CD8-positive, alpha-beta memory T cell (primary cell): ENCODE measurements at places on chromosomes 5 and 9. TPM values are rescaled to one million over a fixed set of nuclear protein-coding genes. Genes with fewer than 3 reads are reported as not detected.
A peak's percentile ranks its signal among the peaks of the same experiment; 100 is the strongest.

GRCh38 chr9:136742591-136743391 lies at the start of gene LCN10:
LCN10 (minus strand) TSS chr9:136742940; CDS start chr9:136742903, 37 bp downstream.
- no peak for DNase-seq

TRAF1 gene
- 316 TPM for total RNA-seq

DNA sequence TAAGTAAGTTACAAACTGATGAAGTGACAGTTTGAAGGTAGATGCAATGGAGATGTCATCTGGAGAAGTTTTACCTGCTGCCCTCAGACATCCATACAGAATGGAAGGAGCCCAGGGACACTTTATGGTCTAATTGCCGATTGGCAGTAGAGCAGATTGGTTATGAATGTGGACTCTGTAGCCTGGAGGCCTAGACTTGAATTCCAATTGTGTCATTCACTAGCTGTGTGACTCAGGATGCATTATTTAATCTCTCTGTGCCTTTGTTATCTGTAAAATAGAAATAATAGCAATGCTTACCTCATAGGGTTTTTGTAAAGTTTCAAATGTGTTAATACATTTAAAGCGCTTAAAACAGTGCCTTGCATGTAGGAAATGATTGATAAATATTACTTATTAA lies 5.2 kb upstream of the TCERG1 start:
- DNase-seq, result no peak

GRCh38 chr9:38232895-38233294 lies 159.6 kb upstream of the ALDH1B1 start:
- DNase-seq, result no peak

NFX1 gene
- 42.7 TPM for total RNA-seq

GABRA1 gene
- not detected for total RNA-seq

DNA sequence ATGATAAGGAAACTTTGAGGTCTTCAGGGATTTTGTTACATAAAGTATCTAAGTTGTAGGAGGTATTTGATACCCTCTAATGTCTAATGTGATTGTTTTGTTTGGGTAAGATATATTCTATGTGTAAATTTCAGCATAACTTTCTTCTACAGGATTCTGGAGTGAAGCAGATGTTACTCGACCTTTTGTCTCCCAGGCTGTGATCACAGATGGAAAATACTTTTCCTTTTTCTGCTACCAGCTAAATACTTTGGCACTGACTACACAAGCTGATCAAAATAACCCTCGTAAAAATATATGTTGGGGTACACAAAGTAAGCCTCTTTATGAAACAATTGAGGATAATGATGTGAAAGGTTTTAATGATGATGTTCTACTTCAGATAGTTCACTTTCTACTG lies 6.0 kb downstream of the MRPS30 start:
- DNase-seq, result no peak

DNA sequence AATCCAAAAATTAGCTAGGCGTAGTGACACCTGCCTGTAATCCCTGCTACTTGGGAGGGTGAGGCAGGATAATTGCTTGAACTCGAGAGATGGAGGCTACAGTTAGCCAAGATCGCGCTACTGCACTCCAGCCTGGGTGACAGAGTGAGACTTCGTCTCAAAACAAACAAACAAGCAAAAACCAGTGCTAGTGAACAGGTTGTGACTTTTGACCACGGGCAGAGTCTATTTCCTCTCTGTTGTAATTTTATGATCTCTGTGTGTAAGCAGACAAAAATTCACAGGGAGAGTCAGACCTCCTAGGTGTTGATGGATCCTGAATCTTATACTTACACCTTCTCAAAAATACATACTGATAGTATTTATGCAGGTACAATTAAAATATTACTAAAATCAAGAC lies 65.8 kb downstream of the SPEF2 start:
- DNase-seq, result no peak

DNA sequence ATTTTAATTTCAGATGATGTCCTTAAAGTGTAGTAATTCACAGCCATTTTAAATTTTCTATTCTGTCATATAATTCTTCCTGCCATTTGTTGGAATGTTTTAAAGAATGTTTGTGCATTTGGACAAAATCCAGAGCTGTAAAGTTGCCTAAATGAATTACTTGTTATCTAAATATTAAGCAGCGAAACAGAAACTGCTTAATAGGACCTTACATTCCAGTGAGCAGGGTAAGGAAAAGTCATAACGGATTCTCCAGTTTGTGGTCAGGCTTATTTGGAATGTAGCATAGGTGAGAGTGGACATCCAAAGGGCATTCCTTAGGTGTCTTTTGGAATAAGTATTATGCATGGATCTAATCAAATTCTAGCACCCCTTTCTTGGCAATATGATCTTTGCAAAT lies 410.4 kb upstream of the PTPRD start:
- DNase-seq, result no peak

CNTNAP3 gene
- not detected for total RNA-seq

DNA sequence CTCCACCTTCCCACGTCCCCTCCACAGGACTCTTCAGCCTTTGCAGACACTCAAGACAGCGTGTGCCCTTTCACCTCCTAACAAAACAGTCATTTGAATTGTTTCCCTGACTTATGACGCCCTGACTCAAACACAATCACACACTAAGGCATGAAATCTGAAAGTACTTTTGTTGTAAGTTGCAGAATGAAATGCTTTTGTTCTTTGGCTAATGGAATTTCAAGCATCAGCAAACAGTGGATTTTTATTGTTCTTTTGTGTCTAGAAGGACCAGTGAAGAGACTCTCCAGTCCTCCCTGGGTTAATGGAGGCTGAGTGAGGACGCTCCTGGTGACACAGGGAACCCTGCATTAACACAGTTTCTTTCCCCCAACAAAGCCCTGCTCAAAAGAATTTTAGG lies 380.1 kb downstream of the CTNND2 start:
- DNase-seq, result no peak

DNA sequence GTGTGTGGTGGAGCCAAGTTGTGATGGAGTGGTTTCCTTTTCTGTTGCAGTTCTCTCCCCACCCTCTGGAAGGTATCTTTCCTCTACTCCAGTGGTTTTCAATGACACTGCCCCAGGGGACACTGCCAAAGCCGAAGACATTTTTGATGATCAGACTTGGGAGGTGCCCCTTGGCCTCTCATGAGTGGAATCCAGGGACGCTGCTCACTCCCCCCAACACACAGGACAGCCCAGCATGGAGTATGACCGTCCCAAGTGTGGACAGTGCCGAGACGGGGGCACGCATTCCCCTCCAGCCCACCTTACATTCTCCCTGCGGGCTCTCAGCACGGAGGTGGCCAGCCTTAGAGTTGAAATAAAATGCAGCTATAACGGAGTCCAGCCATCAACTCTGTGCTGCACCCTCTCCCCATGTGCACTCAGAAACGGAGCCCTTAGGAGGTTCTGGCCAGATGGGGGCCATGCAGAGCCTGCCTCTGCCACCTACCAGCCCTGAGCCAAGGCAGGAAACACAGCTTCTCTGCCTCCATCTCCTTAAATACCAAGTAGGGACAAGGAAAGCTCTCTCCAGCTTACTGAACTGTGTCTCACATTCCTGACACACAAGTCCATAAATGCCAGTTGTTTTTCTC lies 150.8 kb downstream of the ROR2 start:
- DNase-seq, result no peak

IRGM gene
- 1.1 TPM for total RNA-seq

- DNase-seq, result no peak
Measured at GRCh38 chr9:137691646-137692351, 73.0 kb downstream of the EHMT1 start.

MARCOL gene
- not detected for total RNA-seq

GRCh38 chr5:89520771-89521170 lies 637.8 kb upstream of the MEF2C start:
- DNase-seq, result no peak

GRCh38 chr9:98795970-98796363 lies 388 bp downstream of the ANKS6 start:
- peak; percentile 50 for DNase-seq

DNA sequence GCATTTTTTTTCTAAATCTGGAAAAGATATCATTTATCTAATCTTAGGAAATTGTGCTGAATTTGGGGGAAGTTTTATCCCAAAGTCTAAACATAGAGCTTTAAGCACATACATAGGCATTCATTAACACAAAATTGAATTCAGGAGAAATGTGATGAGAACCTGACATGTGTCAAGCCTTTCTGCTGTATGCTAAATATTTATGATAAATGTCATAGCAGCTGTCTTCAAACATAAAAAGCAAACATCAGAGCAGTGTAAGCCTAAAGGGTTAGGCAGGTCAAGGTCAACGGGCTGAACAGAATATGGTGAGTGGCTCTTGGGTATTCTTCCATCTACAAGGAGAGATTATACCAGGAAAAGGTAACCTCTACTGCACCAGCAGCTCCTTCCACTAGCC lies 737.2 kb upstream of the ZNF608 start:
- DNase-seq, result no peak

DNA sequence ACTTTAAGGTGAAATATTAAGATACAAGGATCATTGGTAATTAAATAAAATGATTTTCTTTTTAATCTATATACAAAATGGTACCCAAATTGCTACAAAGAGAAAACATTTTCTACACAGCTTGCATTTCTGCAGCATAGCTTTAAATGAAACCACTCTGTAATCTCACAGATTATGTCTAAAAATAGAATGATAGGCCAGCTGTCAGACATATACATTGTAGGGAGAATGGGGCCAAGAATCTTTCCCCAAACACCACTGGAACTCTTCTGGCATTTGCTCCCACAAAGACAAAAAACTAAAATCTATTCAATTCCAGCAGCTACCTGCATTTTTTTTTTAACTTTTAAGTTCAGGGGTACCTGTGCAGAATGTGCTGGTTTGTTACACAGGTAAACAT lies 124.1 kb upstream of the NR5A1 start:
- DNase-seq, result no peak

DNA sequence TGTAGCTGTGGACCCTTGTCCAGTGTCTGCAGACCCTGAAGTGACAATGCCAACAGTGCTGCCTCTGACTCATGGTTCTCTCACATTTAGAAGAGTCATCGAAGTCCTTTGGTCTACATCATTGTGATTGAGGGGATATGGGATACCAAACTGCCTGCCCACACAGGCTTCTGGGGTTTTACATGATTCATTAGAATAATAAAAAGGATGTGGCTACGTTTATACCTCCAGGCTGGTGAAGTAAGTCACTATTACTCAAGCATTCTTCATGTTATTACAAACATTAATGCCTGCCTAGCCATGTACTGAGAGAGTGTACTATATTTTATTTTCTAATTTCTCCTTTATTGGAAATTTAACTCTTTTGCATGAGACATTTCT lies 365.7 kb downstream of the SPATA31D1 start:
- DNase-seq, result no peak

DNA sequence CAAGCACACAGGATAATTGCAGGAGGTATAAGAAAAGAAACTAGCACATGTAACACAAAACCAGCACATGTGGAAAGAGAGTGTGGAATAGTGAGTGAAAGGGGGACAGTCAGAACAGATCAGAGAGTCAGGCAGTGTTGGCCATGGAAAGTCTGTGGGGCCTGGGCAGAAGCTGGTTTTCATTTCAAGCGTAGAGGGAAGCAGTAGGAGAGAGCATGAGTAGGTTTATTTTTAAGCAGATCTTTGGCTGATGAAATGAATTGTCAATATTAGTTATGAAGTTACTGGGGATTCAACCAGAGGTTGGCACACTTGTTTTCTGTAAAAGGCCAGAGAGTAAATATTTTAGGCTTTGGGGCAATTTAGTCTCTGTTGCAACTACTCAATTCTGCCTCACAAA lies 283.1 kb downstream of the SMARCA2 start:
- no peak for DNase-seq

- DNase-seq, result no peak
Measured at GRCh38 chr5:5487585-5488360, 65.3 kb downstream of the ICE1 start.

DNA sequence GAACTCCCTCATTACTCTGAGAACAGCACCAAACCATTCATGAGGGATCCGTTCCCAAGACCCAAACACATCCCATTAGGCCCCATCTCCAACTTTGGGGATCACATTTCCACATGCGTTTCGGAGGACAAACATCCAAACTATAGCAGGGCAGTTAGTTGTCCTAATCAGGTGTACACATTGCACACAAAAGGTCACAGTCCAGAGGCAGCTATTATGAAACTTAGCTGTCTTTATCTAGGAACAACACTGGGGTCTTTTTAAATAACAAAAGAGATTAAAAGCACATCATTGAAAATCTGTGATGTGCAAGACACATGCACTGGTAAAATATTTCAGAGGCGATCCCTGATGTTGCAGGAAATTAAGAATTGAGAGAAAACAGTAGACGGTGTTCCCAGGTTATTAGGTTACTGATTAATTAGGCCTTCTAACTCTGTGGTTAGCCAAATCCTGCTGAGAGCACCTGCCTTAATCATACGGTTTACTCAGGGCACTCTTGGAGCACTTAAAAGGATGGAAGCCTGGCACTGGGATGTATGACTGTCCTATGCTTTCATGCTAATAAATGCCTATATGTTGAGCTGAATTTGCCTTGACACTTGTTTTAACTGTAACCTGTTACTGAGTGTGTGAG lies 1574.5 kb upstream of the WWC1 start:
- no peak for DNase-seq

HBEGF gene
- 2.1 TPM for total RNA-seq

BRINP1 gene
- not detected for total RNA-seq

- DNase-seq, result no peak
Measured at GRCh38 chr9:24516463-24516862, 29.2 kb downstream of the IZUMO3 start.

TSSK1B gene
- total RNA-seq, result not detected

GRCh38 chr5:36273809-36274526 lies 27.7 kb downstream of the RANBP3L start:
- DNase-seq, result no peak

TAF11L10 gene
- not detected for total RNA-seq

ADGRD2 gene
- total RNA-seq, result not detected

PCDH12 gene
- 0.88 TPM for total RNA-seq
